ENCODE measurements at places on chromosomes 3 and 15.

DNA sequence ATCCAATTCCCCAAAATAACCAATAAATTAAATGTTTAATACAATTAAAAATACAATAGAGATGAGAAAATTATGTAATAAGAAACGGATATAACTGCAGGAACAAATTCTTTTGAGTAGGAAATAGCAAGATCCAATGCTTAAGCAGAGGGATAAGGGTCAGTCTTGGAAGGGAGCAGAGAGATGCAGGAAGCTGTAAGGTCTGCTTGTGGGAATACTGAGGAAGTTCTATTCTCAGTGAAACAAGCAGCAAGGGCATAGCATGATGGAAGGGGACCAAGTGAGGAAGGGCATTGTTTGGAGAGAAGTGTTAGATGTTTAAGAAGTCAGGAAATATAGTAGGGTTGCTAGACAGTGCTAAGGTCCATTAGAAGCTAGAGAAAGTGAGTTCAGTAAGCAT, 409.0 kb downstream of the TBC1D5 start:
- DNase-seq = no peak

- no peak for DNase-seq
These were observed 56.9 kb downstream of the TJP1 start for GRCh38 chr15:29765234-29765841.

- no peak for DNase-seq
These were observed 81.5 kb upstream of the RASGRF1 start for GRCh38 chr15:79172032-79172481.

DNA sequence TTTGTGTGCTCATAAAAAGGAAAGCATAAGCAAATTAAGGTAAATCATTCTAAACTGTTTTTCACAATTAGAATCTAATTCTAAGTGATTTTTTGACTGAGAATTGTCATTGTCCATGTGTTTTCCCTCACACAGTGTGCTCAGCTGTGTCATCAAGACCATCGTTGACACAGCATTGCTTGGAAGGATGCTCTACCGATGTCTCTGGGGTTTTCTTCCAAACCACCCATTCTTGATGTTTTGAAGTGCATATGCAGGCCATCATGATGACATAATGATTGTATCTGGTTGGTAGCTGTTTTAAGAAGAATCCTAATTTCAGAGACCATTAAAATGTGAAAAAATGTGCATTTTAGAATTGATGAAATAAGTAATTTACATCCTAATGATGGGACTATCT, 347.9 kb downstream of the RBMS3 start:
- DNase-seq = no peak

- no peak for DNase-seq
These were observed 26.5 kb upstream of the UTS2B start for GRCh38 chr3:191356631-191357439.

- no peak for DNase-seq
These were observed 23.5 kb downstream of the CHP1 start for GRCh38 chr15:41254560-41254959.
